Glutamatergic neuron (in vitro differentiated cells): ENCODE measurements at places on chromosomes 11 and 22.

DNA sequence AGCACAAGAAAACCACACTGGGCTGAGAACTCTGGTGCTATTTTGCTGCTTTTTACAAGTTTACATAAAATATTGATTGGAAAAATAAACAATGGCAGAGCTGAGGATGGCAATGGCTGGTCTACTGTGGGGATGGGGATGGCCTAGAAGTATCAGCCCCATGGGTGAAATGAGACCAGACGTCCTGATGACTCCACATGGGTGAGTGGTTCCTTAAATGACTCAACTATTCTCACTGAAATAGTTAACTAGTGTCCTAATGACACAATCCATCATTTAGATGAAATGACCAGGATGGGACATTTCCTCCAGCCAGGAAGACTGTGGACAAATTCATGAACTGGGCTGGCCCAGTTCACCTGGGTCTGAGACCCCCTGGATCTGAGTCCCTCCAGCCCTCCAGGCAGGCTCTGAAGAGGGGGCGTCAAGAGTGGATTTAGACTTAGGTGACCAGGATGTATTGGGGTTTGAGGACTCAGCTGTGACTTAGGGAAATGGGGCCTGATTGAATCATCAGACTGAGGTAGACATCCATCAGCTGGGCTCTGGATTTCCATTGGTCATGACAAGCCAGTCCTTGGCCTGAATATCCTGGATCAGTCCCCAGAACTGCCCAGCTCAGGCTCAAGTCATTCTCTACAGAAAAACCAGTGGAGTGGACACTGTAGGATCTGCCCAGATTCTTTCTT is 98.2 kb upstream of the IGLL5 start:
- no peak for DNase-seq

DNA sequence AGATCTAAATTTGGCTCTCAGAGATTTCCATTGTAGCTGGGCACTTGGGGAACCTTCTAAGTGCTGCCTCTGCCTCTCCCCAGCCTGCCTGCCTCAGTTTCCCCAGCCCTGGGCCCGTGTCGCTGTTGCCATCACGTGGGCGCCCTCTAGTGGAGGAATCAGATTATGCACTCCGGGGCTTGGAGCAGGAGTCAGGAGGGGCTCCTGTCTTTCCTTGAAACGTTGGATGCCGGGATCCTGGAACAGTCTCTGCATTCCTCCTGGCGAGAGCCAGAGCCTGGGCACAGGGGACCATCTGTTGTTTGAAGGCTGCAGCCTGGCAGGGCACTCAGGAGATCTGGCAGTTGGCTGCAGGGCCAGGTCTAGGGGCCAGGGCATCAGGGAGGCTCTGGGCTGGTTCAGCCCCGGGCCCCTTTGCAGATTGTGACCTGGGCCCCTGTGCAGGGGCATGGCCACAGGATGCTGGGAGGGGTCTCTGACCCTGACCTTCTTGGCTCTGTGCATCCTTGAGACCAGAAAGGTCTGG is 71.6 kb downstream of the LRP5 start:
- DNase-seq = peak; percentile 83

DNA sequence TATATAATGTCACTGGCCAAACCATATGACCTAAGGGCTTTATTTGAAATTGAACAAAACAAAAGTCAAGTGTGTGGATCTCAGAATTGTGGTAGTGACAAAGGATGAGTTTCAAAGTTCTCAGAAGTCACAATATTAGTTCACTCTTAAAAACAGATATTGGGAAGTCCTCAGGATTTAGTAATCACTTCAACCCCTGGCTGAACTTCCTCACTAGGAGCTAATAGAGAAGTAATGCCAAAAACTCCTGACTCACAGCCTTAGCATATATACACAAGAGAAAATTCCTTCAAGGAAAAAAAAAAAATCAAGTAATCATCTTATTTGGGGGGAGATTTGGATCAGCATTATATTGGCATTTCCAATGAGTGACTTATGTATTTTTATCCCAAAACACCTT is 75.6 kb upstream of the APOA1 start:
- no peak for DNase-seq

DNA sequence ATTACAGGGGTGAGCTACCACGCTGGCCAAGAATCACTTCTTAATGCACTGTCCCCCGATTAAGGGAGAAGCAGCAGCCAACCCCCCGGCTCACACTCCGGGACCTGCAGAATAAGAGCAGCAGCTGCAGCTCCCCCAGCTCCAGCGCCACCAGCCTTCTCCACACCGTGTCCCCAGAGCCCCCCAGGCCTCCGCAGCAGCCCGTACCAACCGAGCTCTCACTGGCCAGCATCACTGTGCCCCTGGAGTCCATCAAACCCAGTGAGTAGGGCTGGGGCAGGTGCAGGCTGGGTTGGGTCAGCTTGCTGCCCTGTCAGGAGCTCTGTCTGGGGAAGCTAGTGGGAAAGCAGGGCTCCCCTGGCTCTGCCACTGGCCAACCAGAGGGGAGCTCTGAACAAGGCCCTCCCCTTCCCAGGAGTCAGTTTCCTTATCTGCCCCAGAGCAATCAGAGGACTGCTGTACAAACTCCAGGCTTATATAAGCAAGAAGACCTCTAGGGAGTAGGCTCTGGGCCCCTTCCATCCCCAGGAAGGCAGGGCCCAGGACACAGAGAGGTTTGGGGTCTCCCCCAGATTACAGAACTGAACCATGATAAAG is 8.5 kb upstream of the SH3BP1 start:
- no peak for DNase-seq

- DNase-seq = no peak
Measured at GRCh38 chr22:28151151-28151816, 232.2 kb upstream of the PITPNB start.

DNA sequence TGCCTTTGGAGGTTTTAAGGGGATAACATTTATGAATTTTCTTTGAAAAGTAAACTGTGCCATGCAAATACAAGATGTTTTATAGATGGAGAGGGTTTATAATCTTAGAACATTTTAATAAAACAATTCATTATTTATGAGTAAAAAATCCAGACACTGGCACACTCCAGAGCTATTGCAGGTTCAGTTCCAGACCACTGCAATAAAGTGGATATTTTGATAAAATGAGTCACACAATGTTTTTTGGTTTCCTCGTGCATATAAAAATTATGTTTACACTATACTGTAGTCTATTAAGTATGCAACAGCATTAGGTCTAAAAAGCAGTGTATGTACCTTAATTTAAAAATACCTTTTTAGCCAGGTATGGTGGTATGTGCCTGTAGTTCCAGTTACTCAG is 146.2 kb upstream of the ZBED5 start:
- no peak for DNase-seq

GRCh38 chr11:104390651-104391050 is 226.7 kb upstream of the PDGFD start:
- no peak for DNase-seq

GRCh38 chr11:103683576-103683975 is 352.9 kb upstream of the DDI1 start:
- DNase-seq = no peak

DNA sequence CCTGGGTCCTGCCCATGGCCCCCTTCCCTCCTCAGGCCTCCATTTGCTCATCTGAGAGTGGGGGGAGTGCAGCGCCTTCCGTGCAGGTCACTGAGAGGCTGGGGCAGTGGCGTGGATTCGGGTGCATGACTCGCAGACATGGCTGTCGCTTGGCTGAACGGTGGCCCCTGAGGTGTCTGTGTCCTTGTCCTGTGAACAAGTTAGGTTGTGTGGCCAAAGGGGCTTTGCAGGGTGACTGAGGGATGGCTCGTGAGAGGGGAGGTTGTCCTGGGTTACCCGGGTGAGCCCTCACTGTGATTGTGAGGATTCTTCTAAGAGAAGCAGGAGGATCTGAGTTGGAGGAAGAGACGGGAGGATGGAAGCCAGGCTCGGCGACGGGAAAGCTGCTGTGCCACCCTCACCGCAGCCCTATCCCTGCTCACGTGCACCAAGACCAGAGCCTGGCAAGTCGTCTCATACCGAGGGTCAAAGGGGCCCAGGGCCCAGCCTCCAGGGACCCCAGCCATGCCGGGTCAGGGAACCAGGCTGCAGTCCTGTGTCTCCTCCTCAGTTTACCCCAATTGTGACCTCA is 79.1 kb downstream of the KCNQ1 start:
- DNase-seq = peak; percentile 10

GRCh38 chr11:5989203-5989602 is 2.4 kb upstream of the OR52L1 start:
- no peak for DNase-seq

DNA sequence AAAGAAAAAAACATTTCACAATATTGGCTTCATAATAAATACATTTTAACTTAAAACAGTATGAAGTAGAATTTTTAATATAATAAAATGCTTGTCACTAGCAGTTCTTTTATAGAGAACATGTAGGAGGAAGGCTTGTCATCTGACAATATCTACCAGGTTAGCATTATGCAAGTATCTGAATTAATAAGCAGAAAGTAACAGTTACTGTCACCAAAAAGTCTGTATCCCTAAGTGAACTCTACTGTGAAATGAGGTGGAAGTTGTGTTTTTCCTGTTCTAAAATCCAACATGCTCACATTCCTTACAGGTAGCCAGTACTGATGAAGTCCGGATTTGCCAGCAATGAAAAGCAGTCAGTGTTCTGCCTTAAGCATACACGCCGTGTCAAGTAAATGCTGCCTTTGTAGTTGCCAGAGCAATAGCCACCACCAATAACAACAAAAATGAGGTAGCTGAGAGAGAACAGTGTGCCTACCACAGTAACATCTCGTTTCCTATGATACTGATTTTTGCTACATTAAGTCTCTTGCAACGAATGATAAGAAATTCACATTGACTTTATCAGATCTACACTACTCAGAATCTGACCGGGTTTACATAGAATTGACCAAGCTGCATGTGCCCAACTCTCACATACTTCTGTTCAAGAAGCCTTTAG is 95.5 kb downstream of the SIK3 start:
- DNase-seq = no peak

- no peak for DNase-seq
Measured at GRCh38 chr11:60100516-60100915, 12.1 kb downstream of the MS4A2 start.

DNA sequence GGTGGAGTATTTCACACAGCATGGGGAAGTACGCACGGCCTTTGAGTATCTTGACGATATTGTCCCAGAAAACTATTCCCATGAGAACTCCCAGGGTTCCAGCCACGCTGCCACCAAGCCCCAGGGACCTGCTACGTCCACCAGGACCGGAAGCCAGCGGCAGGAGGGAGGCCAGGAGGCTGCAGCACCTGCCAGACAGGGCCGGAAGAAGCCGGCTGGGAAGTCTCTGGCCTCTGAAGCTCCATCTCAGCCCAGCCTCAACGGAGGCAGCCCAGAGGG is 32.6 kb downstream of the IGHMBP2 start:
- no peak for DNase-seq

GRCh38 chr11:58656348-58656747 is 33.9 kb downstream of the CNTF start:
- no peak for DNase-seq

DNA sequence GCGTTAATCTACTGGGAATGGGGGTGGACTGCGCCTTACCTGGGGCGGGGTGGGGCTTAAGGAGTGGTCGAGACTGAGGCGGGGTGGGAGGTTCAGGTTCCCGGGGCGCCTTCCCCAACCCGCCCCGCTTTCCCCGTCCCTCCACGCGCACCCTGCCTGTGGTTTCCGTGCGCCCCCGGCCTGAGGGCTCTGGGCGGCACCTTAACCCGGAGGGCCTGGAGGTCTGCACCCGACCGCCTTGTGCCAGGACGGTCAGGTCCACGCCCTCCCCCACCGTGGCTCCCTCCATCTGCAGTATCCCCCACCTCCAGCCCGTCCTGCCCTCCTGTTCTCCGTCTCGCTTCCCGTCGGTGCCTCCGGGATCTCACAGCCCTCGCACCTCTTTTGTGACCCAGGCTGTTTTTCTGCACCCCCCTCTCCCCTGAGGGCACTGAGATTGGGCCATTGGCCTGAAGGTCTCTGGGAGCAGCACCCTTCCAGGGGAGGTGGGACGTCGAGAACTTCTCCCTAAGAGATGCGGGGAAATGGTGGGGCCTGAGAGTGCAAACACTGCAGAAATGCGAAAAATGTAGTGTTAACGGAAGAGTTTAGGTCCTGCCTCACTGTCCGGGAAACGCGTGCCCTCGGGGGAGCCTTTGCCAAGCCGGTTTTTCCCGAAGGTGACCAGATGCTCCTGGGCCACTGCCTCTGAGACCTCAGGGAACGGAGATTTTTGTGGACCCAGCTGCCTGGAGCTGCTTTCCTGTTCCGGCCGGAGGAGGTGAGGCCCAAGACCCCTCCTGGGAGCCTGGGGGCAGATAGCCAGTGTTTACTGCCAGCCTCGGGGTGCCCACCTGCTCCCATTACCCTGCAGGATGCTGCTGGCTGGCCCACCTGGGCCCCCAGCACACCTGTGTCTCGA is 1.2 kb upstream of the ASCL2 start:
- DNase-seq = no peak

DNA sequence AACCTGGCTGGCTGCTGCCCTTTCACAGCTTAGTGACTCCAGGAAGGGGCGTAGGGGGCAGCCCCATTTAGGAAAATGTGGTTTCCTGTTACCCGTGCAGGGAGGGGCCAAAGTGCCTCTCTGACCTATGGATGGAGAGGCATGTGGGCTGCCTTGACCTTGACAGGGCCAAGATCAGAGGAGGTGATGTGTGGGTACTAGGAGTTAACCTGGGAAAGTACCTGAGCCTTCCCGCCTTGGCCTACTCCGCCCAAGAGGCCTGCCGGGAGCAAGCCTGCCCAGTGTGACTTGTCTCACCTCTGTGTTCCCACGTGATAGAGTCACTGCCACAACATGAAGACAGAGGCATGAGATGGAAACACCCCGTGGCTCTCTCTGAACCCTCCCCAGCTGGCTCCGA is 33.4 kb downstream of the GRAMD4 start:
- no peak for DNase-seq

GRCh38 chr11:131518305-131518838 is 148.0 kb downstream of the NTM start:
- DNase-seq = no peak

GRCh38 chr11:5343474-5344335 is at the start of gene OR51B5:
TSS of gene OR51B5 (minus strand) at chr11:5343524. CDS start at chr11:5343524, 0 bp downstream.
- no peak for DNase-seq

- no peak for DNase-seq
Measured at GRCh38 chr11:14435717-14436512, 63.7 kb downstream of the COPB1 start.

DNA sequence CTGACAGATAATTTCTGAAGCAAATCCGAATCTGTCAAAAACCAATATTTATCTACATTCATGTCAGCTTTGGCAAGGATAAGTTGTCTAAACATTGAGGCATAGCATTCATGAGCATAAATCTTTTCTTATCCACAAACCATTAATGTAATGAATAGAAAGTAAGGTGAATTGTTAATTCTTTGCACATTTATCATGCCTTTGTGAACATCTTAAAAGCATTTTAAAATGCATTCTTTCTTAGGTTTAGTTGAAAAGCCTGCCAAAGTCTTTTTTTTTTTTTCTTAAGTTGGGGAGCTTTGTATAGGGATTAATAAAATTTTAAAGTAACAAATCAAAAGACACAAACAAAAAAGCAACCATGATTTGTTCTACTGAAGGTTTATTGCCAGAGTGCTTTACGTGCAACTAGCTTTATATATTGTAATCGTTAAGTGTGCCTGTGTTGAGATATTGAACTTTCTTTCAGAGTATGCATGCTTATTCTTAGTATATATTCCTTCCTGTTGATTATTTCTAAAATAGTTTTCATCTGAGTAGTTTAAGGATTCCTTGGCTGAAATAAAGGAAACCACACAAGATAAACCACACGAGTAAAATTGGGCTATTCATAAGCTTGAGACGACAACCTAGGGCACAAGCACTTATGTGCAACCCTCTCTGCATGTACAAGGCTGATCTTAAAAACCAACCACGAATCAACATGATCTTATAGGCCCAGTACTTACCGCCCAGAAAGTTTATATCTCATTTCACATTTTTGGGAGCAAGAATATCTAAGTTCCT is 1110.9 kb upstream of the CNTN5 start:
- no peak for DNase-seq
